ENCODE measurements at places on chromosomes 16 and 17.

DNA sequence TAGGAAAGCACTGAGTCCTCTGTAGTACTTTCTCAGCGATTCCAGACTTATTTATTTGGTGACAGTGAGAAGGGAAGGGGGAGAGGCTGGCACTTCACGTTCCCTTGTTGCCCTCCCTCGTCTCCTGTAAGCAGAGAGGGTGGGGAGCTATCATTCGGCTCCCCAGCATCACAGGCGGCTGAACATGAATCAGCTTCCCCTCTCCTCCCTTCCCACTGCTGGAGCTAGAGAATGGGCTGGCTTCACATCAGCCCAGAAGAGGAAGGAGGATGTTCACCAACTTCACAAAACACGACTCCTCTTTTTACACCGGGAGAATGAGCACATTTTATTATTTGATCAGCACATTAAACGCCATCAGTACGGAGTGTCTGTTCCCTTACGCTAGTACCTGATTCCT is 6.7 kb upstream of the CMIP start:
- DNase-seq = no peak

DNA sequence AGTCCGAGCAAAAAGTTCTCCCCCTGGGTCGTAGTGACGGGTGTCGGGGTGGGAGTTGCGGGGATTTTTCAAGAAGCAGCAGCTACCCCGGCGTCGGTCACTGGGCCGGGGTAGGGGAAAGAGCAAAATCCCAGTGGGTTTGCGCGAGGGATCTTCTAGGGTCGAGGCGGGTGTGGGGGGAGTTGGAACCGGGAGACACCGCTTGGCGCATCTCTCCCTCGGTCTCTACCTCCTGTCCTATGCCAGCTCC is 2.3 kb upstream of the UBTF start:
- no peak for DNase-seq

- DNase-seq = no peak
Observed at GRCh38 chr17:49944273-49944870, 24.6 kb upstream of the DLX4 start.

GRCh38 chr17:79654350-79654959 is 43.6 kb upstream of the RBFOX3 start:
- no peak for DNase-seq

DNA sequence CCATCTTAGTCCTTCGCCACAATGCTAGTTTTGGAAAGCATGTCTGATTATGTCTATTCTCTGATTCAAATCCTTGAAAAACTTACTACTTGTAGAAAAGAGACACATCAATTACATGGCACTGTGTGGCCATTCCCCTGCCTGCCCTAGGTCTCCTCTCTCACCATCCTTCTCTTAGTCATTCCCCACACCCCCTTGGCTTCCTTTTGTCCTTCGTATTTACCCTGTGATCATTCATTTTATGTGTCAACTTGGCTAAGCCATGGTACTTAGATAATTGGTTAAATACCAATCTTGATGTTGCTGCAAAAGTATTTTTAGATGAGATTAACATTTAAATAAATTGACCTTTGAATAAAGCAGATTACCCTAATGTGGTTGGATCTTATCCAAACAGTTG is 122.9 kb upstream of the CDH11 start:
- no peak for DNase-seq

- no peak for DNase-seq
Observed at GRCh38 chr16:10312784-10313724, 72.8 kb upstream of the ATF7IP2 start.

DNA sequence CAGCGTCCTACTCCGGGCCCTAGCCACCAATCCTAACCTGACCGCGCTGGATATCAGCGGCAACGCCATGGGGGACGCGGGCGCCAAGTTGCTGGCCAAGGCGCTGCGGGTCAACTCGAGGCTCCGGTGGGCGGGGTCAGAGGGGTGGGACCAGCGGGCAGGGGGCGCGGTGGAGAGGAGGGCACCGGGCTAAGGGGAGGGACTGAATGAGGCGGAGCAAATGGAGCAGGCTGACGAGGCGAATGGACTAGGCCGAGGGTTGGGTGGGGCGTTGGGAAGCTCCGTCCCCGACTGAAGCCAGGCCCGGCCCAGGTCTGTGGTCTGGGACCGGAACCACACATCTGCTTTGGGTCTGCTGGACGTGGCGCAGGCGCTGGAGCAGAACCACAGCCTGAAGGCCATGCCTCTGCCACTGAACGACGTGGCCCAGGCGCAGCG is 4.6 kb downstream of the CARMIL2 start:
- no peak for DNase-seq

DNA sequence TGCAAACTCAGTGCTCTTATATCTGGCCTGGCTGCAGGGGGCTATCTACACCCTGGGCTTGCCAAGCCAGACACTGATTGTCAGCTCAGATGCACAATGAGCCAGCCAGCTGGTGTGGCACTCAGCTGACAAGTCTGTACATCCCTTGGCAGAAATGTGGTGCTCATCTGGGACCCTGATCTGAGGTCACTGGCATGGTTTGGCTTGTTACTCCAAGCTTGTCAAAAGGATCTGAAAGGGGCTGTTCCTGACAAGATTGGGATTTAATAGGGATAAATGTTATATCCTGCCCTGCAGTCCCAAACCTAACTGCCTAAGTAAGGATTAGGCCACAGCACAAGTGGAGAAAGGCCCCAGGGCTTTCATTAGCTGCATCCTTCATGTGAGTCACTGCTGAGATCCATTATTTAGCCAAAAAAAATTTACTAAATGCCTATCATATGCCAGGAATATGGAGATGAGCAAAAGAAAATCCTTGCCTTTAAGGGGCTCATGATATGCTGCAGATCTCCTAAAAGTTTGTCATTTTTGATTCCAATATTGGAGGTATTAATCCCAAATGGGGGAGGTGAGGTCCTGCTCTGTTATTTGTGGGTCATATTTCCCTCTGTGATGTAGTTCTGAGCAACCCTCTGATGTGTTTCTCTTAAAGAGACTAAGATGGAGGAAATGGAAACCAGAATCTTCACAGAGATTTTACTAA is 6.3 kb downstream of the SLC6A2 start:
- no peak for DNase-seq

DNA sequence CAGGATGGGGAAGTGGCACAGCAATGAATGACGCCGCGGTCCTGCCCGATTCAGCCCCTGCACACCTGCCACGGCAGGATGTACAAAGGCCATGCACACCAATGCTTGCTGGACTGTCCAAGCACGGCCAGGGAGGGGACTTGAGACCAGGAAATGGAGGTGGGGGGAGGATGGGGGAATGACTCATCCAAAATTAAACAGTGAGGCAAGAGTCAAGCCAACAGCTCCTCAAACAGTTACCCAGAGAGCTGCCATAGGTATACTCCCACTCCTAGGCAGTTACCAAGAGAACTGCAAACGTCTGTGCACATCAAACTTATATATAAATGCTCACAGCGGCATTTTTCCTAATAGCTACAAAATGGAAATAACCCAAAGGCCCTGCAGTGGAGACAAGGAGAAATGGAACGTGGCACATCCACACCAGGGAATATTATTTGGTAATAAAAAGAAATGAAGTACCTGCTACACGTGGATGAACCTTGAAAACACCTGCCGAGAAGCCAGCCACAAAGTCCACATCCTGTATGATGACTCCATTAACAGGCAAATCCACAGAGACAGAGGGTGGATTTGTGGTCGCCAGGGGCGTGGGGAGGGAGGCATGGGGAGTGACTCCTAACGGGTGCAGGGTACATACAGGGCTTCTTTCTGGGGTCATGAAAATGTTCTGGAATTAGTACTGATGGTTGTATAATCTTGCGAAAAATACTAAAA is 54.1 kb downstream of the VAC14 start:
- DNase-seq = peak; percentile 81

DNA sequence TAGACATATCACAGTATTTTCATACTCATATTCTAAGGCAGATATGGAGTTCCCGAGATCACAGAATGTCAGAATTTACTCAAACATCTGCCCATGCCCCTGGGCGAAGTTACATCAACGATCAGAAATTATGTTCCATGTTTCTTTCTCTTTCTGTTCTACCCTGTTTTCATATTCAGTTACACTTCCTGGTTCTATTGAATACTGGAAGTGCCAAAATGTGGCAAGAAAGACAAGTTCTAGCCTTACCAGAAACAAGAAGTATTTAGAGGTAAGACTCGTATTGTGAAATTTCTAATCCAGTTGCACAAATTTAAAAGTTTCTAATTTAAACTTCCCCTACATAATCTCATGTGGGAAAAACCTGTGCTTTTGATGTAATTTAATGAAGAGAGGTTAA is 36.1 kb downstream of the KCNJ2 start:
- DNase-seq = no peak

DNA sequence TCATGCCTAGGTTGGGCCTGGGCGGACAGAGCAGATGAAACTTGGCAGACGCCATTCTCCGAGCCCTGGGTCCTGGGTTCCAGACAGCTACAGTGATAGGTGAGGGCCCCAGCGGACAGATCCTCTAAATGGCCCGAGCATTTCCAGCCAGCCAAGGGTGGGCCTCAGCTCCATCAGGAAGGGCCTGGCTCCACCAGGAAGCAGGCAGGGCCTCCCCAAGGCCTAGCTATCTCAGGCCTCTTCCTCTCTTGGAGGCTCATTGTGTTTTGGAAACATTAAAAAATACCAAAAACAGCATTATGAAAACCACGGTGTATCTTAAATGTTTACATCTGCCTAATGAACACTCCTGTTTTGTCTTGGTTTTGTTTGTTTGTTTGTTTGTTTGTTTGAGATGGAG is 38.2 kb upstream of the SBK1 start:
- DNase-seq = no peak

- no peak for DNase-seq
Observed at GRCh38 chr16:8956265-8957062, 7.2 kb downstream of the USP7 start.

- DNase-seq = no peak
Observed at GRCh38 chr16:62814891-62815290, 778.7 kb upstream of the CDH8 start.

GRCh38 chr16:86396422-86396821 is 113.9 kb upstream of the FOXF1 start:
- peak; percentile 79 for DNase-seq

- DNase-seq = no peak
Observed at GRCh38 chr16:17343728-17344127, 127.0 kb downstream of the XYLT1 start.

- DNase-seq = peak; percentile 56
Observed at GRCh38 chr17:65638221-65638975, 77.0 kb upstream of the AXIN2 start.

DNA sequence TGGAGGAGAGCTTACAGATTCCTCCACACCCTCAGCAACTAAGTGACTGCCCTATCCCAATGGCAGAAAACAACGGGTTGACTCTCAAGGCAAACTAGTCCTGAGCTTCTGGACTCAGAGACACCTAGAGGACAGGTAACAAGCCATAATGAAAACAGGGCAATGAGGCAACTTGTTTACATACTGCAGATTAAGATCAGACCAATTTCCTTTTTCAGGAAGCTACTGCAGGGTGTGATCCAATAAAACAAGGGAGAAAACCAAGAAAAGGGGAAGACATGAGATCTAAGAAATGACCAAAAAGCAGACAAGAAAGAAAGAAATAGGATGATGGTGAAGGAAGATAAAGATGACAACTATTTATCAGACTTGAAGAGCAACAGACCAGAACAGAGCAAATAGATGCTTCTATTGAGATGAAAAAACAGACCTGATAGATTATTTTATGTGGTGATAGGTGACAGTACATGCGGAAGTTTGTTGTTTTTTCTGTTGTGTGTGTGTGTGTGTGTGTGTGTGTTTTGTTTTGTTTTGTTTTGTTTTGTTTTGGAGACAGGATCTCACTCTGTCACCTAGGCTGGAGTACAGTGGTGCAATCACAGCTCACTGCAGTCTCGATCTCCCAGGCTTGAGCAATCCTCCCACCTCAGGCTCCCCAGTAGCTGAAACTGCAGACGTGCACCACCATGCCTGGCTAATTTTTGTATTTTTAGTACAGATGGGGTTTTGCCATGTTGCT is 120.7 kb downstream of the GAS7 start:
- no peak for DNase-seq

DNA sequence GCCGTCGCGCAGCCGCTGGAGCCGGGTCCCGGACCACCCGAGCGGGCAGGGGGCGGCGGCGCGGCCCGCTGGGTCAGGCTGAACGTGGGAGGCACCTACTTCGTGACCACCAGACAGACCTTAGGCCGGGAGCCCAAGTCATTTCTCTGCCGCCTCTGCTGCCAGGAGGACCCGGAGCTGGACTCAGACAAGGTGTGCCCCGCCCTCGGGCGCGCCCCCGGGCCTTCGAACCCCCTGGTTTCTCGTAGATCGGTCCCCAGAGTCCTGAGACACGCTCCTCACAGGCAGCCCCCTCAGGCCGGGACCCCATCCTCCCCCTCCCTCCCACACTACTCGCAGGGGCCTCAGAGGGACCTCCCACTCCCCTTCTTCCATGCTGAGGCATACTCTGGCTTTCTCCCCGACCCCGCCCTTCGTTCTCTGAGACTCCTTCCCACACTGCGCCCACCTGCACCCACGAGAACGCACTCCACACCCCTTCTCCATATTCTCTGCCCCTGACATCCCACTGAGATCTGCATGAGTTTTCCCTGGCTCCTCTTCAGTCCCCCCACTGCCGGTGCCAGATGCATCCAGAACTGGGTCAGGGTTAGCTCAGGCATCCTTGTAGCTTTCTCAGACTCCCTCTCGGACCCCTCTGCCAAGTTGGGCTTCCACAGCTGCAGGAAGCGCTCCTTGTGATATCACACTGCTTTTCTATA is 523 bp downstream of the KCTD2 start:
- DNase-seq = no peak

- DNase-seq = no peak
Observed at GRCh38 chr17:70201872-70202419, 32.6 kb downstream of the KCNJ2 start.

GRCh38 chr17:21166595-21167210 is 39.9 kb downstream of the DHRS7B start:
- DNase-seq = no peak

- DNase-seq = no peak
Observed at GRCh38 chr17:72005332-72006163, 115.3 kb upstream of the SOX9 start.

- no peak for DNase-seq
Observed at GRCh38 chr17:65674246-65675045, 113.0 kb upstream of the AXIN2 start.

GRCh38 chr17:74786431-74787055 is 10.4 kb upstream of the NAT9 start:
- DNase-seq = no peak

Data from AG09319 (cell line).